ENCODE measurements at places on chromosomes 12 and 14.

DNA sequence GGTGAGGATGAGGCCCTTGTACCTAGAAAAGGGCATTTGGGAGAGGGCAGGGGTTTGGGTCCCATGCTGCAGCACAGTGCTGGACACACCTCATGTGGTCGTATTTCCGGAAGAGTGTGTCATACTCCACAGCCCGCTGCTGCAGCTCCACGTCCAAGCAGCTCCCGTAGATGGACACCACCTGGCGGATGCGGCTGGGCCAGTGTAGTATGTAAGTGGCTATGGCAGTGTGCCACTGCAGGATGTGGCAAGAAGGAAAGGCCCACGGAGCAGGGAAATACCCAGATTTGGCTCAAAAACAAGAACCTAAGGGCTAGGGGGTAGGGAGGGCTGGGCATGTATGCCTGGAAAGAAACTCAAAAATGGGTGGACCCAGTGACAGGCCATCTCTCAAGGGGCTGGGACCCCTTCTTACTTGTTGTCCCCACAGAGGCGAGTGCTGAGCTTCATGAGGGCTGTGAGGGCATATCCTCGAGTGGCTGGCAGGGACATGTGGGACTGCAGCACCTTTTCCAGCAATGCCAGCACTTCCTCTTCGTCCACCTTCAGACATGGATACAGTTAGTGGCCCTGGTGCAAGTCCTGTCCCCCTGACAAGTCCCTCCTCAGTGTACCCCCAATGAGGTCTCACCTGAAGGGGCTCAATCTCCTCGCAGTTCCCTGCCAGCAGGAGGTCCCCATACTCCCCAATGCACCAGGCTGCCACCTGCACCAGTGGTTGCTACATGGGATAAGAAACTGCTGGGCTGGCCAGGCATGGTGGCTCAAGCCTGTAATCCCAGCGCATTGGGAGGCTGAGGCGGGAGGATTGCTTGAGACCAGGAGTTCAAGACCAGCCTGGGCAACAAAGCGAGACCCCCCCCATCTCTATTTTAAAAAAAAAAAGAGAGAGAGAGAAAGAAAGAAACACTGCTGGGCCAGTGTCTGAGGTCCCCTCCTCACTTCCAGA lies 5.4 kb downstream of the AP1G2 start:
- no peak for DNase-seq

- no peak for DNase-seq
Measured at GRCh38 chr12:25271486-25272098, 20.9 kb upstream of the KRAS start.

DNA sequence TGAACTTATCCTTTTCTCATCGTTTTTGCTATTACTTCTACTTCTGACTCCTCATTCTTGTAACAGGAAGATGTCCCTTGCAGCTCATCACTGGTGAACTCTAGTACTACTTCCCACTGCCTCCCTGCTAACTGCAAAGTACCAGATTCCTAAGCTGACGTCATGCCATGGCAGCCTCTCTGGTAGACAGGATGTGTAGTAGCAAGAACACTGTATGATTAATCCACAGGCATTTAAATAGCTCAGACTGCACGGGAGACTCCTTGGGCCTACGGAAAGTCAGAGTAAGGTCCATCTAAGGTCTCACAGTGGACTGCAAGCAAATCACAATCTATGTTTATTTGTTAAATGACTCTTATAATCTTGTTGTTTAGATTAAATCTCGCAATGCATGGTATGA lies 43.5 kb downstream of the DNAI7 start:
- no peak for DNase-seq

GRCh38 chr12:30696103-30696408 lies 387 bp upstream of the IPO8 start:
- DNase-seq = no peak

DNA sequence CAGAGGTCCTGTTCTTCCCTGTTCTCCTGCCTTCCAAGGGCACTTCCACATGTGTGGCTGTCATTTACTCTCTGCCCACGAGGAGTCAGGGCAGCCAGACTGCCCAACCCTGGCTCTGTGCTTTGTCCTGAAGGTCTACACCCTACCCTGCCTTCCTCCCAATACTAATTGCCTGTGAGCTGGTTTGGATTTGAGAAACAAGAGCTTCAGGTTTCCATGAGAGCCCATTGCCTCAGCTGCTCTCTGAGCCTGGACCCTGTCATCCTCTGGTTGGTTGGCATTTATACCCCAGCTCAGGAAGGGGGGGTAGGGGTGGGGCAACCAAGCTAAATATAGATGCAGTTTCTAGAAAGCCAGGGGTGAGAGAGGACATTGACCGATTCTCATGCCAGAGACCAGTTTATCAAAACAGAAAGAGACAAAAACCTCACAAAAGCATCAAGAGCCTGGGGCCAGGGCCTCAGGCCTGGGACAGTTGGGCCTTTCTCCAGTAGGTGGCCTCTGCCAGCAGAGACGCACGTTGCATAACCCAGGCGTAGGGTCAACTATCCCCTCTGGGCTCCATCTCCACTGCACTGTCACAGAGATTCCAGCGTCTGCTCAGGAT lies 34.5 kb downstream of the VDR start:
- DNase-seq = no peak
